ENCODE measurements at places on chromosomes 13 and 19.

DNA sequence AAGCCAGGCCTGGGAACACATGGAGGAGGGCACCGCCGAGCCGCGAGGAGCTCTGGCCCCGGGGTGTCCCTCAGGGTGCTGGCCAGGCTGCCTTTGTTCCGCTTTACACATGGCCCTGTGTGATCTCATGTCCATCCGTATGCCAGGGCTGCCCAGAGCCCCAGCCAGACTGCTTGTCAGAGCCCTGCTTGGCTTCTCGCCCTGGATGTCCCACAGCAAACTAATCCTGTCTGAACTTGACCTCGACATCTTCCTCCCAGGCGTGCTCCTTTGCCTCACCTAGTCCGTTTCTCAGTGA is 14.3 kb downstream of the BCKDHA start:
- DNase-seq, result no peak

- no peak for DNase-seq
These were observed 530.0 kb downstream of the RFC3 start for GRCh38 chr13:34347784-34348573.

DNA sequence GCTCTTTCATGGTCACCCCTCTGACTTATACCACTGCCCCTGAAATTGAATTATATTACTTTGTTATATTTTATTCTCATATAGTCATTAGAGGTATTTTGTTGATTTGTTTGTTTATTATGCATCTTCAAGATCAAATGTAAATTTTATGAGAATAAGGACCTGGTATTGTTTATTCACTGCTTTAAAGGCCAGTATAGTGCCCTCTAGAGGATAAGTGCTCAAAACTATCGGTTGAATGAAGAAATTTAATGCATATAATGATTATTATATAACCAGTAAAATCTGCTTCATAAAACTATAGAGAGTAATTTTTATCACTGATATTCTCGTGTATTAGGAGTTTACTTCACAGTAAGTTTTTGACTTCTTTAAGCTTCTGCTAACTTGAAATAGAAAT is 1401.9 kb downstream of the SLITRK1 start:
- no peak for DNase-seq

GRCh38 chr13:79995334-79995733 is 345.6 kb downstream of the SPRY2 start:
- no peak for DNase-seq

- DNase-seq, result no peak
These were observed 186.2 kb downstream of the EFNB2 start for GRCh38 chr13:106349080-106349931.

- no peak for DNase-seq
These were observed 22.4 kb upstream of the MIER2 start for GRCh38 chr19:366951-367350.

GRCh38 chr19:48810151-48810550 is 678 bp downstream of the BCAT2 start:
- DNase-seq, result no peak

- no peak for DNase-seq
These were observed 30.7 kb upstream of the CSNK1A1L start for GRCh38 chr13:37136187-37136586.

DNA sequence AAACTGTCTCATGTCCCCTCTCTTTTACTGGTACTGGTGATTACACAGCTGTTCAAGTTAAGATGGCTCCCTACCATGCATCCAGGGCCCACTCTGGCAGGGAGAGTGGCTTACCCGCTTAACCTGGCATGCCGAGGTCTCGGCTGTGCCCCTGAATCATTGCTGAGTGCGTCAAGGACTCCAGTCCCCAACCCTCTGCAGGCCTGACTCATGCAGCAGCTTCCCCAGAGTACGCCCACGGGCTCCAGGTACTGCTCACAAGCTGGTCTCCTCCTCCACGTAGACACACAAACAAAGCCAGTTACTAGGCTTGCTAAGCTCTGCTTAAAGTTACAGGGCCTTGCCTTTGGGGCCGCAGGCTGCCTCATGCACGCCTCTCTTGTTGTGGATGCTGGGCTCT is 447.4 kb downstream of the COG6 start:
- DNase-seq, result peak; percentile 94

GRCh38 chr19:49161987-49162386 is 4.4 kb downstream of the TRPM4 start:
- no peak for DNase-seq
